ENCODE measurements at places on chromosomes 5 and 9.

DNA sequence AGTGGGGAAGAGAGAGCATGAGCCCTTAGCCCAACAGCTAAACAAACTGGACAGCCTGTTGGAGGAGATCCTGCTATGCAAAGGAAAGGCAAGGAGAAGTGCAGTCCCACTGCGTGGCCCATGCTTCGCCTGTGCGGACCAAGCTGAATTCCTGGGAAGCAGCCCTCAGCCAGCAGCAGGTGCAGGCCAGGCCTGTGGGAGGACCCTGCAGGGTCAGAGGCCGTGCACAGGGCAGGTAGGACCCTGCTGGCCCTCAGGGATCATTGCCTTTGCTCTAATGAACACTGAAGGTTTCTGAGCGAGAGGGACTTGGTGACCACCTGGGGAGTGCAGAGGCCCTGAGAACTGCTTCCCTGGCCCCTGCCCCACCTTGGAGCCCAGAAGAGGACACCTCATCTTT is 6.0 kb upstream of the SLC6A19 start:
- no peak for DNase-seq

- DNase-seq, result no peak
These were observed 5.6 kb downstream of the MAMDC2 start for GRCh38 chr9:70049236-70049635.

- DNase-seq, result peak; percentile 18
These were observed 21.1 kb downstream of the VCP start for GRCh38 chr9:35051069-35051967.

GRCh38 chr9:104635456-104635855 is 17.5 kb upstream of the OR13C9 start:
- no peak for DNase-seq

GRCh38 chr5:181173027-181173419 is 25.6 kb downstream of the OR2V2 start:
- DNase-seq, result no peak

DNA sequence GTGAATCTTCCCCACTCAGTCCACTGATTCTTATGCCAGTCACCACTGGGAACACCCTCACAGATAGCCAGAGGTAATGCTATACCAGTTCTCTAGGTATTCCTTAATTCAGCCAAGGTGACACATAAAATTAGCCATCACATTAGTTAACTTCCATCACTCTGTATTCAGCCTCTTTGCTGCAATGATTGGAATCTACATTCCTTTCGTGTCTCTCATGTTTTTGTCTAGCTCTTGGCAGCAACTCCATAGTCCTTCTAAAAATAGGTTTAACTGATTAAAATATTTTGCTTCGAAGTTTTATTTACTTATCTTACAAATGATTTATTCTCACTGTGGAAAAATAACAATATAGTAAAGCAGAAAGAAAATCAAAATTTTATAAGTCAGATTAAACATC is 19.6 kb upstream of the RNF20 start:
- DNase-seq, result no peak

- DNase-seq, result peak; percentile 13
These were observed 422.6 kb downstream of the EFNA5 start for GRCh38 chr5:107248066-107248695.

DNA sequence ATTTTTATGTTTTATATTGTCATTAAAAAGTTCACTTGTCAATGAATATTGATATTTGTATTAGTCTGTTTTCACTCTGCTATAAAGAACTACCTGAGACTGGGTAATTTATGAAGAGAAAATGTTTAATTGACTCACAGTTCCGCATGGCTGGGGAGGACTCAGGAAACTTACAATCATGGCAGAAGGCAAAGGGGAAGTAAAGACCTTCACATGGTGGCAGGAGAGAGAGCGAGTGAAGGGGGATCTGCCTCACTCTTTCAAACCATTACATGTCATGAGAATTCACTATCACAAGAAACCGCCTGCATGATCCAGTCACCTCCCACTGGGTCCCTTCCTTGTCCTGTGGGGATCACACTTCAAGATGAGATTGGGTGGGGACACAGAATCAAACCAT is 27.4 kb downstream of the SRD5A1 start:
- DNase-seq, result no peak

- no peak for DNase-seq
These were observed 419.1 kb downstream of the NR2F1-AS1 start for GRCh38 chr5:93161661-93162654.

GRCh38 chr5:5583832-5584231 is 161.4 kb downstream of the ICE1 start:
- DNase-seq, result no peak
